Aorta (tissue), 5 donors: ENCODE measurements at places on chromosomes 6 and 20. TPM values are rescaled to one million over a fixed set of nuclear protein-coding genes. Genes with fewer than 3 reads are reported as not detected.

- DNase-seq = no peak
Observed at GRCh38 chr6:126983779-126984178, 134.7 kb upstream of the RSPO3 start.

DNA sequence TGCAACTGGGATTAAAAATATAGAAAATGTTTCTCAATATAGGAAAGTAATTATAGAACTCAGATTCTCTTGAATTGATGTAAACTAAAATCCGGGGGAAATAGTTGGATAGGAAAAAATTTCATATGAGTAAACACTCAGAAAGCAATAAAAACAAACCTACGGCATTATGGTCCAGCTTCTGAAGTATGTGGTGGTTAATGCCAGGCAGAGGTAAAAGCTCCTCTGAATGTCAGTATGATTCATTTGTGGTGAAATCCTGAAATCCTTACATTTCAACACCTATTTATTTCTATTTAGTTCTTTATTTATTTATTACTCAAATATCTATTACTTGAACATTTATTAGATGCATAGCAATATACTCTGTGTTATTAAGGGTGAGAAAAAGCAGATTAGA lies 145.1 kb downstream of the RIMS1 start:
- DNase-seq = no peak

DNA sequence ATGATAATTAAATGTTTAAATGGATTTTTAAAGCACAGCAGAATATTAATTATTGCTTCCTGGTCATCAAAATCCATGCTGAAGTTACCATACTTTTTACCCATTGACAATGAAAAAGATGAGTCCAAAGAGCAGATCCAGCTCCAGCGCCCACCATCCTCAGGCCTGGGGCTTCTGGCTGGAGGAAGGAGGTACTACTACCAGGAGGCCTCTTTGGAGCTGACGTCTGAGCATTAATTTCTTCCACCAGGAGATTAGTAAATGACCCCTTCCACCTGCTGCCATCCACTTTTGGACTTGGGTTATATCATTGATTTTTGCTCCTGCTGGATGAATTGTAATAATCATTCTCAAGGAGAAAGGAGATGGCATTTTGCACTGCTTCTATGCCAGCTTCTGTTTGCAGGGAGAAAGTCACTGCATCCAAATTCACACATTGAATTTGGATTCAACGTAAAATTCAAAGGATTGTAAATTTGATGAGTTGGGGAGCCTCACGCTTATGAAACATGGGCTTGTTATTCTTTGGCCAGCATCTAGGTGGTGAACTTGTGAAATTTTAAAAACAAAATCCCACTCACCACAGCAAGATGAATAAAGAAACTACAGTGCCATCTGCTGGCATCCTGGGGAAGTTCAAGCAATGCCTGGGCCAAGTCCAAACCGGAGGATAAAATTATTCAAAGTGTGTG lies 121.8 kb downstream of the SASH1 start:
- no peak for DNase-seq

Gene DEFB132
- not detected for total RNA-seq

GRCh38 chr20:50013976-50014375 lies 31.2 kb downstream of the SNAI1 start:
- no peak for DNase-seq

Gene PRDM13
- total RNA-seq = not detected

Gene TRIM15
- total RNA-seq = not detected

DNA sequence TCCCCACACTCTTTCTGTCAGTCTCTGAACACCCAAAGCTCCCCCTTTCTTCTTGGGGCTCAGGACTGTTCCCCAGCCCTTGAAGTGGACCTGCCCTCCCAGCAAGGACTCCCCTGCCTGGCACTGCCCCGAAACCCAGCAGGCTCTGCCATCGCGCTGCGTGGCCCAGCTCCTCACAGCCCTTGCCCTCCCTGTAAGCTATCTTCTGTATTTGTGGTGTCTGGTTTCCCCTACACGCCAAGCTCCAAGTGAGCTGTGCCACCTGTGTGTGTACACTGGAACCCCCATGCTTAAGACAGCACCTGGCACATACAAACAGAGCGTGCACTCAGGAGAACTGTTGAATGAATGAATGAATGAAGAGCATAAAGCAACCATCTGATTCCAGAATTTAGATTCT lies 57.7 kb downstream of the TMEM242 start:
- DNase-seq = peak; percentile 30

- no peak for DNase-seq
Observed at GRCh38 chr20:23023621-23024177, 11.4 kb upstream of the SSTR4 start.

DNA sequence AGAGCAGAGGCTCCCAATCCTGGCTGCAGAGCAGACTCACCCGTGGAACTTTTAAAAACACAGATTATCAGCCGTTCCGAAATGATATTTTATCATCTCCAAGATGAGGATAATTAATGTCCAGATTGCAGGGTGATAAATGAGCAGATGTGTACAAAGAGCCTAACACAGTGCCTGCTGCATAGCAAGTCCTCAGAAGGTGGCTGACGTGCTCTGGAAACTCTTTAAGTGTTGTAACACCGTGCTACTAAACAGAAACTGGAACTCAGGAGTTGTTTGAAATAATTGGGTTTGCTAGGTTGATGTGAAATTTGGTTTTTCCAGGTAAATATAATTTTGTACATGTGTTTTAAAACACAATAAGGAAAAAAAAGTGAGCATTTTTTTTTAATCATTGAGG lies 118.0 kb downstream of the ARMC2 start:
- DNase-seq = no peak

Gene CLPSL2
- not detected for total RNA-seq

- DNase-seq = no peak
Observed at GRCh38 chr6:53360093-53360912, 11.6 kb upstream of the ELOVL5 start.

GRCh38 chr20:47664744-47665143 lies 120.5 kb downstream of the SULF2 start:
- DNase-seq = no peak

DNA sequence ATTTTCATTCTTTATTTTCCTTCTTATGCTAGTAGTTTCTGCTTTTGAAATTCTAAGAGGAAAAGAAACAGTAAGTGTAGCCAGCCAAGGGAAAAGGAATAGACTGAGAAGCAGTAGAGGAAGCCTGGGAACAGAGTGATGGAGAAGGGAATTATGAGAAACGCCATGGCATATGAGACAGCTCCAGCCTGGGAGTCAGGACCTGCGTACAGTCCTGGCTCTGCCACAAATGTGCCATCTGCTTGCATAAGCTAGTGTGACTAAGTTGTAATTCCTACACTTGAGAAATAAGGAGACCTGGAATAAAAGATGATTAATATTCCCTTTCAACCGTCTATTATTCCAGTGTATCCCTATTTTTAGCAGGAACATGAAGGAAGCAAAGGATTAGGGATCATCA lies 47.5 kb downstream of the OSTM1 start:
- no peak for DNase-seq

GRCh38 chr6:45728674-45729073 lies 287.0 kb downstream of the CLIC5 start:
- DNase-seq = no peak

Gene TLDC2
- not detected for total RNA-seq

DNA sequence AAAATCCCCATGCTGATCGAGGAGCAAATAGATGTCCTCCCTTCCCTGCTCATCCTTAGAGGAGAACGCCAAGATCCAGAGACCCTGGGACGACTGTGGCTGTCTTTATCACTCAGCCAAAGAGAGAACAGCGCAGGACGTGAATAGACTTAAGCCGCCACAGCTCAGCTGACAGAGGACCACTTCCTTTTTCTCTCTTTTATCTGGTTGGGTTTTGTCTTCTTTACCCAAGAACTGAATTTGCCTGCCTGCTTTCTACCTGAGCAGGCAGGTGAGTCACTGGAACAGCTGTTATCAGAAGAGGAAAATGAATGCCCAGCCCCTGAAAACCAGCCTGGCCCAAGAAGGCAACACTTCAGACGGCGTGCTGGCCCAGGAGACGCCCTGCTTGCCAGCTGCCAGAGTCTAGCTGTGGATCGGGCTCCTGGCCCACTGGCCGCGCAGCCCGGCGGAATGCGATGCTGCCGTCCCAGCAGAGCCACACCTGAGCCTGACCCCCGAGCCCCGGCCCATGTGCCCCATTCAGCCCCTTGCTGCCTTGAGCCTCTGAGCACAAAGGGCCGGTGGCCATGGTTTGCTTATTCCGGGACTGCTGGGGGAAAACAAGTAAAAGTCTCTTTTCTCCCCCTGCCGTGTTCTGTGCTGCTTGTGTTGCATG lies 82.1 kb downstream of the TCP11 start:
- no peak for DNase-seq

Gene STX11
- total RNA-seq = 7.0 TPM

DNA sequence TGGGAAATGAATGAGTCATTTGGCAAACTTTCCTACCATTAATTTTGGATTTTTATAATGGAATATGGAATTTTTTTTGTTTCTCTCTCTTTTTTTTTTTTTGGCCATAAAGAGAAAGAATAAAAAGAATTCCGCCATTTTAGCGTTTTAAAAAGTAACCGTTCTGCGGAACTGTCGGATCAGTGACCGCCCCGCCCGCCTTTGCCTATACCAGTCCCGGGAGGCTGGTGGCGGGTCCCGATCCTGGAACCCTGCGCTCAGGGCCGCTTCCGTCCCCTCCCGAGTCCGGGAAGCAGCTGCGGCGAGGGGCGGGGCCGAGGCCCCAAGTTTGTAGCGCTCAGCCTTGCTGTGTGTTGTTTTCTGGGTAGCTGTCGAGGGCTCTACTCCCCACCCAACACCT lies 609 bp downstream of the L3MBTL1 start:
- DNase-seq = peak; percentile 75

DNA sequence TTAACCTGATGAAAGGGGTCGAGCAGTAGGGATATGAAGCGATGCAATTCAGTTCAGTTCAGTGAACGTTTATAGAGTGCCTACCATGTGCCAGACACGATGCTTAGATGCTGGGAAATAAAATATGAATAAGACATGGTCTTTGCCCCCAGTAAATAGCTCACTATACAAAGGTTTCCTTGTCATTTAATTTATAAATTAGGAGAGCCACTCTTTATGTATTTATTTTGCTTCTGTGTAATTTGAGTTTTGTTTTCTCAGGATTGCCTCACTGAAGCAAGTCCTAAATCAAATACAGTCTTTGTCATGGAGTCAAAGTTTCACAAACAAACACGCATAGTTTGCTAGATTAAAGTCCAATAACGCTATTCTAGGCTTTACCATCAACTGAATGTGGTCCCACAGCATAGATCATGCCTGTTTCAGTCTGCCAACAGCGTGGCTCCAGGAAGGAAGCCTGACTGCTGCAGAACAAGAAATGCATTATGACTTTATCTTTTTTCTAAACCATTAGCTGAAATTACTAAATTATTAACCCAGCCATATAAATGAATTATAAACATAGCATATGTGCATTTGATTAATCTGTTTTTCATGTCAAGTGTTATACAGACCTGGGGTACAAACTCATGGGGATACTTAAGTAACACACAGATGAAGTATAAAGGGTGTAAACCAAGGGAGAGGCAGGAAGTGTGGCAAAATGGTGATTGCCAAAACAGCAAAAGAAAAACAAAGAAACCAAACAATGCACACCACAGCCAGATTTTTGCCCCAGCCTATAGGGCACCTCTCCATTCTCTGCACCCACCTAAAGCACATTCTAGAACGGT lies 29.8 kb upstream of the CCN2 start:
- DNase-seq = no peak

GRCh38 chr20:31894980-31895675 lies 24.7 kb downstream of the TTLL9 start:
- DNase-seq = no peak

DNA sequence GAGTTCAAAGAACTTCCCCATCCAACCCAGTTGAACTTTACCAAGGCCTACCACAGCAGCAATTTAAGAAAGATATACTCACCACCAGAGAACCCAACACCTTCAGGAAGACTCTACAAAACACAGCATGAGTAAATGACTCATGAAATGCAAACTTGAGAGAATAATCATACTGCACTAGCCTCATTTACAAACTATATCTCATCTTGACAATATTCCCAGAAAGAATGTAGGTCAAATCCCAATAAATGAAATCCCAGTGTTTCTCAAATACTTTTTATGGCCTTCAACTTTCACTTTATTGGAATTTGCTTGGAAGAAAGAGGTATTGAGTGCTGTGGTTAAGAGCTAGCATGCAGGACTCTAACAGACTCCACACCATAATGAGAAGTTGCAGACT lies 60.0 kb downstream of the FYN start:
- no peak for DNase-seq

Gene CNBD2
- 2.5 TPM for total RNA-seq

Gene CALHM4
- not detected for total RNA-seq

DNA sequence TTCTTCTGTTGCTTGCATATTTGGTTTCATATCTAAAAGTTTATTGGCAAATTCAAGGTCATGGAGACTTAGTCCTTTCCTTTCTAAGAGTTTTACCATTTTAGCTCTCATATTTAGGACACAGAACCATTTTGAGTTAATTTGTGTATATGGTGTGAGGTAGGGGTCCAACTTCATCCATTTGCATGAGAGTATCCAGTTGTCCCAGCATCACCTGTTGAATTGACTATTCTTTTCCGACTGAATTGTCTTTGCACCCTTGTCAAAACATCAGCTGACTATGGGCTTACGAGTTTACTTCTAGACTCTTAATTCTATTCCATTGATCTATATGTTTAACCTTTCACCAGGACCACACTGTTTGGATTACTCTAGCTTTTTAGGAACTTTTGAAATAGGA lies 157.5 kb downstream of the RALGAPA2 start:
- DNase-seq = no peak

GRCh38 chr20:32455171-32455900 lies 97.2 kb downstream of the ASXL1 start:
- DNase-seq = peak; percentile 61

DNA sequence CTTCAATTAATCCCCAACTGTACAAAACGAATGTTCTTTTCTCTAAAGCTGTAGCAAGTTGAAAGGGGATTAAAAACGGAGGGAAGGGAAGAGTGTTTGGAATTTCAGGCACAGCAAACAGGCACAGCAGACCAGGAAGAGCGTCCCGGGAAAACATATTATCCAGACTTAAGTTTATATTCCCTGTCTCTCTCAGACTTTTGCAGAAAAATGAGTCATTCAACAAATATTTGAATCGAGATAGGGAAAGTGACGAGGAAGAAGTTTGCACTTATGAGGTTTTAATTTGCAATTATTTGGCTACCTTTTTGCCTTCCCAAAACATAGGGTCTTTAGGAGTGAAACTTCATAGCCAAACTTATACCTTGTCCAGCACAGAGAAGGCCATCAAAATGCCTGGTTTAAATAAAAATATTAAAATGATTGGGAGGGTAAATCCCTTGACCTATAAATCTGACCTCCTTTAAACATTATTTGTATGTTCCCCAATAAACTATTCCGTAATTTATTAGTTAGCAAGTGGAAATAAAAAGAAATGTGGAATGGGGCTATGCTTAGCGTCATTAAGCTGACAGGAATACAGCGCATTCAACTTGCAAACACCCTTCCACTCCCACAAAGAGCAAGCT lies 16.0 kb downstream of the HFE start:
- DNase-seq = no peak

Gene SLC22A3
- total RNA-seq = 61.0 TPM

- DNase-seq = no peak
Observed at GRCh38 chr6:142570221-142570671, 268.4 kb downstream of the ADGRG6 start.

DNA sequence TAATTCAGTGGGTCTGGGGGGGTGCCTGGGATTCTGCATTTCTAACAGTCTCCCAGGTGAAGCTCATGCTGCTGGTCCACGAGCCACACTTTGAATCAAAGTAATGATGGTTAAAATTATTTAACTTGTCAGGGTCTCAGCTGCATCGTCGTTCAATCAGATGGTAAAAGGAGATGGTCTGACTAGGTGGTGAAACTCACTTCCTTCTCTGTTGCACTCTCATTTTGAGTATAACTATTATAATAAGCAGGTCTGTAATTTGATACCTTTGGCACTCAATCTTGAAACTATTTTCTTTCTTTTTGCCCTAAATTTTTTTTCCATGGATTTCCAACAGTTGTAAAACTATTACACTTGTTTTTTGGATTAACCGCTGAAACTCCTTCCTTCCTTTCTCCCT lies 292.5 kb downstream of the FARS2 start:
- no peak for DNase-seq
